Vein endothelial cell (primary cell): ENCODE measurements at places on chromosomes 1 and 21. TPM values are rescaled to one million over a fixed set of nuclear protein-coding genes. Genes with fewer than 3 reads are reported as not detected.

The KCNH1 gene
- 0.10 TPM in 1 of 2 replicates, not detected in the other for total RNA-seq

The BMP8B gene
- total RNA-seq = under 0.01 TPM in 1 of 2 replicates, not detected in the other

The CBR3 gene
- 6.2 and 10.9 TPM in 2 replicates for total RNA-seq

The ATPAF1 gene
- 33.1 and 40.5 TPM in 2 replicates for total RNA-seq

The NBPF6 gene
- total RNA-seq = not detected in 2 replicates

The ITPKB gene
- total RNA-seq = 59.6 and 62.4 TPM in 2 replicates

The RNF186 gene
- not detected in 2 replicates for total RNA-seq

The KCNA2 gene
- total RNA-seq = under 0.01 TPM in 1 of 2 replicates, not detected in the other

The EXOSC10 gene
- 74.5 and 95.1 TPM in 2 replicates for total RNA-seq

The MRPS14 gene
- total RNA-seq = 15.2 and 16.7 TPM in 2 replicates

The KRTAP13-2 gene
- not detected in 2 replicates for total RNA-seq

The CTBS gene
- 7.6 and 10.5 TPM in 2 replicates for total RNA-seq

The CD84 gene
- total RNA-seq = not detected in 2 replicates
